Stimulated activated CD8-positive, alpha-beta memory T cell treated with anti-CD3 and anti-CD28 coated beads, Interleukin-4, amount 100 ng/mL, for 4 hours (primary cell): ENCODE measurements at places on chromosomes 6 and 20.
A peak's percentile ranks its signal among the peaks of the same experiment; 100 is the strongest.

GRCh38 chr6:163285691-163286090 lies 128.8 kb upstream of the QKI start:
- no peak for DNase-seq

DNA sequence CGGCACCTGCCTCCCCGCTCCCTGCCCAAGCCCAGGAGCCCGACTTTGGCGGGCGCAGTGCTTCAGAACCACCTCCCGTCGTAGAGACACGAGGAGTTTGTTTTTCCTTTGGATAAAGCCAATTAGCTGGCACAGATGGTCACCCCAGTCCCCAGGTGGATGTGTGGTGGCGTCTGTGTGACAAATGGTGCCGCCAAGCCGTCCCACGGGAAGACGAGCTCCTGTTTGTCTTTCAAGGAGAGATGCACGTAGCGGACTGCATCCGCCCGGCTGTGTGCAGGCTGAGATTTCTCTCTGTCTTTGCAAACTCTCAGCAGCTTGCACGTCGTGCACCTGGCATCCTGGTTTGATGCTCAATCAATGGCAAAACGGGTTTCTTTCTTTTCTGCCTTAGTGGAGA lies 16.1 kb upstream of the MRGBP start:
- no peak for DNase-seq

DNA sequence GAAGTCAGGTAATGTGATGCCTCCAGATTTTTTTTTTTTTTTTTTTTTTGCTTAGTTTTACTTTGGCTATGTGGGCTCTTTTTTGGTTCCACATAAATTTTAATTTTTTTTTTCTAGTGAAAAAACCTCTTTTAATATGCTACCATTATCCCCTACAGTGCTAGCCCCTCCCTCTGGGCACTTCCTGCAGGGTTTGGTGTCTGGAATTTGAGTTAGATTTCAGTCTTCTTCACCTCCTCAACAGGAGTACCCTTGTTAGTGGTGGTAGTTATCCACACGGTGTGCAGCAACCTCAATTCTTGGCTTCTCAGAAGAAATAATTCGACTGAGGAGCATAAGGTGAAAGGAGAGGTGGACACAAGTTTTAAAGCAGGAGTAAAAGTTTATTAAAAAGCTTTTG lies 128.8 kb upstream of the SYNCRIP start:
- no peak for DNase-seq

DNA sequence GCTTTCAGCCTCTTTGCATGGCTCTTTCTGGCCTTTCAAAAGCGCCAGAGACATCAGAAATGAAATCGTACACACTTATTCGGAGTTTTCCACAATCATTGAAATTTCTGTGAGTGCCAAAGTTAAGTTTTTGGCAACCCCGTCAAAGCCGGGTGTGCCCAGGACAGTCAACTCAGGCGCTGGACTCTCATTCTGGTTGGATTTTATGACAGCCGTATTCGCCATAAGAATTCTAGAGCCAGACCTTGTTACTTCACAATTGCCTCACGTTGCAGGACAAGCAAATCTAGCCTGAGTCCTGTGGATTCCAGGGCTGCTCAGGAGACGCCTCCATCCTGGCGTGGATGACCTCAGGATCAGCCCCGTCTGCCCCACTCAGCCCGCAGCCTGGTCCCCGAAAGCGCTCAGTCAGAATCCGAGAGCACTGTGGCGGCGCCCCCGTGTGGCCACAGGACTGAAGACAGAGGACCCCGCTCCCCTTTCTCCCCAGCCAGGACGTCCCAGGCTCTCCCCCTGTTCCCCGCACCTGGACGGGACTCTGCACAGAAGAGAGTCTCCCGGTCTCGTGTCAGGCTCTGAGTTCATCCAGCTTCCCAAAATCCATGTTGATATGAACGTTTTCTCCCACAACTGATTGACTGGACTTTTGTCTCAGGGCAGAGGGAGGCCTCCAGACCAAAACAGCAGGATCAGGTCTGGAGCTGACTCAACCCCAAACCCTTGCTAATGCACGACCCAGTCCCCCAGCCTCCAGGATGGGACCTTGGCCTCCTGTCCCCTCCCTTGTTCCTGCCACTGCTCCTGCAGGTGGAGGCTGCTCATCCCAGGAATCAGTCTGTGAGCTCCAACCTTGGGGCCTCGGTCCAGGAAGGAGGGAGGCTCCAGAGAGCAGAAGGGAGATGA lies 38.2 kb downstream of the MICA start:
- peak; percentile 60 for DNase-seq

GRCh38 chr20:32789896-32790750 lies 27.9 kb downstream of the DNMT3B start:
- DNase-seq: peak; percentile 50

GRCh38 chr6:51303338-51303737 lies 484.7 kb downstream of the TFAP2B start:
- no peak for DNase-seq

DNA sequence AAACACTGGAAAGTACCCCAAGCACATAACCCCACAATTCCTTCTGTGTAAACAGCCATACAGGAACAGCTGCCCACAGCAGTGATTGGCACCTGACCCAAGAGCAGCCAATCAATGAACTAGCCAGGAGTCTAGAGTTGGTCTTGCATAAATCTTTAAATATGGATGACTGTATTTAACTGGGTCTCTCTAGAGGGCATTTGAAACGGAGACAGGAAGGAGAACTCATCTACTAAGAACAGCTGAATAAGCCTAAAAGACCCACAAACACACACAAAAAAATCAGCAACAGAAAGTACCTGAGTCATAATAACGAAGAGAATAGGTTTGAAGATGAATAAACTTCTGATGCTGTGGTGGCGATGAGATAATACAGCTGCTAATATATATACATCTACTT lies 49.0 kb upstream of the ASF1A start:
- no peak for DNase-seq

DNA sequence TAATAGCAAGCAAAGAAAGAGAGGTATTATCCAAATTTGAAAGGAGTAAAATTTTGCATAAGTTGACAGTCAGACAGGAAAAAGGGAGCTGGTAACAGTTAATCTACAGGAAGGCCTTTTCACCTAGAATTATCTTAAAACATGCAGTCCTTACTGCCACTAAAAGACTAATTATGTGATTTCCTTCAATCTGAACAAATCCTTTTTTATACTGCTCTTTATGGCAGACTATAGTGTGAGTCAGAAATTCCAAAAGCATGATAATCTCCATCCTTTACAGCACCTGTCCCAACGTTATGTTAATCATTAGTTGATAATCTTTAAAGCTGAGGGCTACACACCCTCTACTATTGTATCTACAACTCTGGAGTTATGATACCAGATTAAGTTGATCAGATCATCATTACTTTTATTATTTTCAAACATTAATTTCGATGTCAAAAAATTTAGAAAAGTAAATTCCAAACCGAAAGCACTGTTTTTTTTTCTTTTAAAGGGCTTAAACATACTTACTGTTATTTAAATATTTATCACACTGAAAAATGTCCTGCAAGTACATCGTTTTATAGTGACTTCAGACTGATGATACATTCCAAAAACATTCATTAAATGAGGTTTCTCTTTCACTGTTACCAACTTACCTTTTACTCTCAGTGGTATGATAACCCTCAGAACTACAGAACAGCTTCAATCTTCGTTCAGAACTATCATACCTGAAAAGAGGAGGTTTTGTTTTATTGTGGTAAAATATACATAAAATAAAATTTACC lies 33.2 kb upstream of the AKAP7 start:
- DNase-seq: no peak

DNA sequence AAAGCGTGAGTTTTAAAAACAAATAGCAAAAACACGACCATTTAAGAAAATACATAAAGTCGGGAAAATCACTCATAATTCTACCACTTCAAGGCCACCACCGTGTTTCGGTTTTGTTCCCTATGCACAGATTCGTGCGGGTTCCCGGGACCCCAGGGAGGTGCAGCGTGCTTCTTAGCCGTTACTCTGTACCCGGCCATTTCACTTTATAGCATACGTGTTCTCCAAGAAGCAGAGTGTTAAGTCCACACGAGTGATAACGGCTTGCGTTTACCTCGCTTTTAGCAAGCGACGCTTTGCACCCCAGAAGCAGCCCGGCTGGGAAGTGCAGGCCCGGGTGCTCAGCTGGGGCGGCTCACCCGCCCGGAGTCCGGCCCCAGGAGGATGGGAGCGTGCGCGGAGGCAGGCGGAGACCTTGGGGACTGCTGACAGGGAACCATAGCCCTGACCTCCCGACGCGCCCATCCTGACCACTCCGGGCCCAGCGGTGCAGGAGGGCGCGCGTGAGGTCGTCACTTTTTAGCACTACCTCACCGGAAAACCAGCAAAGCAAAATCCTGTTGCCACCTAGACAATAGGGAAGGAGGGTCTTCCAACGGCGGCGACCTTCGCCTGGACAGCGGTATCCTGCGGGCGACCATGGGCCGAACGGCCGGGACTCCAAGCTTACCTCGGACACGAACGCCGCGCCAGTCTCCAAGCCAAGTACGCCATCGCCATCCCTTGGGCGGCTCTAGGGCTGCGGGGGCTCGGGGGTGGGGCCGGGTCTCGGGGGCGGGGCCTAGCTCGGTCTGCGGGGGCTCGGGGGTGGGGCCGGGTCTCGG lies at the start of gene ECI2:
Gene ECI2, minus strand, starts transcription at position 735 of the 824 bp plus-strand sequence. Its CDS starts 15 bp downstream, at position 720.
- DNase-seq: peak; percentile 14

DNA sequence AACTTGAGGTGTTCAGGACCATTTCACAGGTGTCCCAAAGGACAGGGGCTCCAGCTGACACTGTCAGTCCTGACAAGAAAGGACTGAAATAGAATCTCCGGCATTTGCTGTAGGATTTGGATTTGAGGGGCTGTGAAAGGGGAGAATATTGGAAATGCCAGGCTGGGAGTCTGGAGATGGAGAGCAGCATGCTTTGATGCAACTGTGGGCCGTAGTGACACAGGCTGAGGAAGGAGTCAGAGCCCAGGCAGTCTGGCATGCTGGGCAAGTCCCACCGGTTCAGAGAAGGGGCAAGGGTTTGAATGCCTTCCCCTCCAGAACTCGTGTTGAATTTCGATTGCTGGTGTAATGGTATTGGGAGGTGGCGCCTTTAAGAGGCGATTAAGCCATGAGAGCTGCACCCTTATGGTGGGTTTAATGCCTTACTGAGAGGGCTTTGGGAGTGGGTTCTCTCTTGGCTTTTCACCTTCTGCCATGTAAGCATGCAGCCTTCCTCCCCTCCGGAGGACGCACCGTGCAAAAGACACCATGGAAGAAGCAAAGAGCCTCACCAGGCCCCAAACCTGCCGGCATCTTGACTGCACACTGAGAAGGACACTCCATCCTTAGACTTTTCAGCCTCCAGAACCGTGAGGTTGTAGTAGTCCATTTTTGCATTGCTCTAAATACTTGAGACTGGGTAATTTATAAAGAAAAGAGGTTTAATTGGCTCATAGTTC lies 9.4 kb upstream of the PYGB start:
- no peak for DNase-seq

- no peak for DNase-seq
Observed at GRCh38 chr6:89145091-89145955, 532 bp upstream of the PM20D2 start.

DNA sequence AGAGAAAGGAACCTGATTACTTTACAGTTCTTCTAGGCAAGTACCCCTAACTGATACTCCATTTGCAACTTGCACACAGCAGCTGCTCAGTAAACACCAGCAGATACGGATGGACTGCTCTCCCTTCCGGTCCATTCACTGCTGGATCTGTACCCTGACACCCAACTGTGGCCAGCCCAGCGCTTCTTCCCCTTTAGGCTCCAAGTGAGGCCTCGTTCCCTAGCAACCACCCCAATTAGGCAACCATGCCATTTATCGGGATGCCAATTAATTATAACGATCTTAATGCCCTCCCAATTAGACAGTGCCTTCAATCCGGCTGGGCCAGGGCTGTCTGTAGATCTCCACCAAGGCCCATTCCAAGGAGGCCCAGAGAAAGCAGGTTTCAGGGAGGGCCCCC lies 3.2 kb downstream of the SULF2 start:
- no peak for DNase-seq

DNA sequence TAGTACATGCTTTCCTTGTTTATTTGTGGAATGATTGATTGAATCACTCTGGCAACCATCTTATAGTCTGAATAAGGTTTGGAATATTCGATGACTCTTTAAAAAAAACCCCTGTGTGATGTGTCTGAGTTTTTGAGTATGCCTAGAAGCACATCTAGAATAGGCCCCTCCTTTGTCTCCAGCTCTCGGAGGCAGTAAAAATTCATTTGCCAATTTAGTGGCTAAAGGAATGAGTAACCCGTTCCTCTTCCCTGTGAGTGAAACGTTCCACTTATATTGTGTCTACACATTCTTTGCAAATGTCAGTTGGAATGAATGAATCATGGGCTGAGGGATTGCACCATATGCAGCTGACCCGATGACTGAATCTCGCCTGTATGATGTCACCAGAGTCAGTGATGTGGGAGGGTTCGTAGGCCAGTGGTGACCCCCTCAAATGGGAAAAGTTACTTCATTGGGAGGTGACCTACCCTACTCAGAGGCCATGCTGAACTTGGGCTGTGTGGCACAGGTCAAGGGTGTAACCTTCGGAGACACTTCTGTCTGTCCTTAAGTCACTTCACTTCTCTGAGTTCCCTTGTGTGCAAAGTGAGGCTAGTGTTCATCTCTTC lies 21.6 kb downstream of the MOCS3 start:
- no peak for DNase-seq

- no peak for DNase-seq
Observed at GRCh38 chr6:100626721-100627120, 162.0 kb upstream of the SIM1 start.

DNA sequence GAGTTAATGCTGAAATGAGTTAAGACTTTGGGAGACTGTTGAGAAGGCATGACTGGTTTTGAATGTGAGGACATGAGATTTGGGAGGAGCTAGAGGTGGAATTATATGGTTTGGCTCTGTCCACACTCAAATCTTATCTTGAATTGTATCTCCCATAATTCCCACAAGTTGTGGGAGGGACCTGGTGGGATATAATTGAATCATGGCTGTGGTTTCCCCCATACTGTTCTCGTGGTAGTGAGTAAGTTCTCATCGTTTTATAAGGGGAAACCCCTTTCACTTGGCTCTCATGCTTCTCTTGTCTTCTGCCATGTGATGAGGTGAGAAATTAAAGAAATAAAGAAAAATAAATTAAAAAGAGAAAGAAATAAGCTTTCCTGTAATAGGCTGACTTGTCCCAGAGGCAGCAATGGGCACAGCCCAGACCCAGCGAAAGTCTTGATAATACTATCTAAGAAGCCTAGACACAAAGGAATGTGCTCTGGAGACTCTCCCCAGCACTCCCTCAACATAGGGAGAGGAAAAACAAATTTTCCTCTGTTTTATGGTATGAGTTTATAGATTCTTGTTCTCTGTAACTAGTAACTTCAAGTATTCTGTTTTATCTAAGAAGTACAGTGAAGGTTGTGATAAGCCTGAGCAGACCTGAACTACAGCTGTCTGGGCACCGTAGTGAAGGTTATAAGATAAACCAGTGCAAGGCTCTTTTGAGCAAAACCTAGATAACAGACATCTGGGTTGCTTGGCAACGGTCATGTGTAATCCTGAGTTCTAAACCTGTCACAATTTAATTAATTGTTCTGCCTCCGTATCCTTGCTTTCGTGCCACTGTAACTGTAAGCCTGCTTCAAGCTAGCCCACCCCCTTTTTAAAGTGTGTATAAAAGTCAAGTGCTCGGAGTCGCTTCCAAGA lies 88.9 kb upstream of the ECI2 start:
- no peak for DNase-seq

DNA sequence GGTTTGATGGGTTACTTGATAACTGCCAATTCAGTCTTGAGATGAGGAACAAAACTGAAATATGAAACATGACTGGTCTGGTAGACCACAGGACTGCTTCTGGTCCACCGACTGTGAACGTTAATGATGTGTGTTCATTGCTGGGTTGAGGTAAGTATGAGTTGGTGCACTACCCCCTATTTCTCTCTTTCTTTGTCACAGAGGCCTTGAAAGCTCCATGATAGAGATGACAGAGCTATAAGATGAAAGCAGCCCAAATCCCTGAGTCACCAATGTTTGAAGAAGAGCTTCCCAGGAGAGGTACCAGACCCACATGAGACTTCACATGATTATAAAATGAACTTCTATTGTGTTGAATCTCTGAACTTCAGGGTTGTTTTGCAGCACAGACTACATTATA lies 555.5 kb downstream of the PTPRT start:
- no peak for DNase-seq
